ENCODE measurements at places on chromosomes 5 and 9. TPM values are rescaled to one million over a fixed set of nuclear protein-coding genes. Genes with fewer than 3 reads are reported as not detected.

OR1Q1 gene
- total RNA-seq = not detected

HAVCR2 gene
- total RNA-seq = 2.9 TPM

MSH3 gene
- 12.3 TPM for total RNA-seq

BHMT gene
- 957 TPM for total RNA-seq

DNA sequence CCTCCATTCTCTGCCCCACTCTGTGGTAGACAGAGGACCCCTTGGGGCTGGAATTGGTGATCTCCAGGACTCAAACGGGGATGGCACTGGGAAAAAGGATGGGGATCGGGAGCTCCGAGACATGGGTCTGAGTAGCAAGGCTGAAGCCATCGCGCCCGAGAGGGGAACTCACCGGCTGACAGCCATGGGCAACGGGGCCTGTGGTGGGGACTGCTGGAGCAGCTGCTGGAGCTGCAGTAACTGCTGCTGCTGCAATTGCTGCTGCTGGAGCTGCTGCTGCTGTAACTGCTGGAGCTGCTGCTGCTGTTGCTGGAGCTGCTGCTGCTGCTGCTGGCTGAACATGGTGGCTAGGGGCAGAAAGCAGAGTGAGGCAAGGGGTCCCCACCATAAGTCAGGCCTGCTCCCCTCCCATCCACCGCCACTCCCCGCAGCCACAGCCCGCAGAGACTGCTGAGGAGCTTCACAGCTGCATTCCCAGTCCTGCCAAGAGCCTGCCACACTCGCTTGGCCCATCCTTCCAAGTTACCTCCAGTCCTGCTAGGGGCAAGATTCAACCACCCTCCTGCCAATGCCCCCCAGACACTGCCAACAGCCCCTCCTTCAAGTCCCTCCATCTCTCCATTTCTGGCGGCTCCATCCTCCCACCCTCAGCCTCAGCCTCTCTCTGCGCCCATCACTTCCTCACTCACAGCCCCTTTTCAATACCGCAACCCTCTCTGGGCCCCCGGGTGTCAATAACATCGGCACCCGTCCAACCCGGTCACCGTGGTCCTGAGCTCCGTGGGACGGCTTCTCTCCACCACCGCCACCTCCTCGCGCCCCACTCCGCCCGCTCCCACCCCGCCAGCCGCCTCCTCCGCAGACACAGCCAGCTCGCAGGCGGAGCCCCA lies 611 bp downstream of the CIZ1 start:
- DNase-seq = peak; percentile 66

GRCh38 chr9:8346296-8346695 lies 546.7 kb upstream of the DMAC1 start:
- DNase-seq = no peak

GRCh38 chr9:114988962-114989599 lies 58.7 kb upstream of the TNFSF8 start:
- DNase-seq = no peak

DNA sequence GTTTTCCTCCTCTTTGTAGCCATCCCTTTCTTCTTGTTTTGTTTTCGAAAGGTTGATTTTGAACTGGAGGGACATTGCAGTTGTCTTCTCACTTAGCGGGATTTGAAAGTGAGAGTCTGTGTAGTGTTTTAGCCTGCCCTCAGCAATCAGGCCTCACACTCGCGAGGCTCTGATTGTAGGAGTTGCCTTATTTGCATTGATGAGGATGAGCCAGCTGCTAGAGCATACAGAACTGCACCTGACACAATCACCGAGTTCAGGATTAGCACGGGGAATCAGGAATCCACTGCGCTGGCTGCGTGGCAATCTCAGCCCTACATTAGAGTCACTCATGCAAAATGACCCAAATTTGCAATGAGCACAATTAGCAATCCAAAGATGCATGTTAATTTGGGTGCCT lies 122.5 kb upstream of the TMEM161B start:
- DNase-seq = no peak

DNA sequence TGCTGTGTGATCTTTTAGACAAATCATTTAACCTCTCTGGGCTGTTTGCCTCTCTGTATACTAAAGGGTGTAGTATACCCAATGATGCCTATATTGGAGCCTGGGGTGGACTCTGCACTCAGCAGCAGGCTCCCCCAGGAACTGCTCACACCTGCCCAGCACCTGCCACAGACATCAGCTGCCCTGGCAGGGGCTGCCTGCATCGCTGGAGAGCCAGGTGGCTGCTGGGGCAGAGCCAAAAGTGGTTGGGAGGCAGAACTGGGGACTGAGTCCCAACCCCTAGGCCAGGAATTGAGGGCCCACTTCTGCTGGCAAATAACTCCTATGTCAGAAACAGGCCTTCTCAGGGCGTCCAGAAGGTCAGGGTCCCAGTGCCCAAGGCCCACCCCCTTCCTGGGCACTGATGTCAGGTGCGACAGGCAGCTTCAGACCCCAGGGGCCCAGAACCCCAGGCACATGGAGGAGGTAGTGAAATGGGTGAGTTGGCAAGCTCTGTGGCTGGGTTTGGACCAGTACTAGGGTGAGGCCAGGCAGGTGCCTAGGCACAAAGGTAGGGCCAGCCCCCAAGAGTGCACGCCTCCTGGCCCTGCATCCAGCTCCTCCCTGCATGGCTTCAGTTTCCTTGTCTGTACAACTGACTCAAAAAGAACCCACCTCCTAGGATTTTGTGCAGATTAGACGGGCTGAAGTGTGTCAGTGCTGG lies 5.8 kb downstream of the UNC5A start:
- no peak for DNase-seq

DNA sequence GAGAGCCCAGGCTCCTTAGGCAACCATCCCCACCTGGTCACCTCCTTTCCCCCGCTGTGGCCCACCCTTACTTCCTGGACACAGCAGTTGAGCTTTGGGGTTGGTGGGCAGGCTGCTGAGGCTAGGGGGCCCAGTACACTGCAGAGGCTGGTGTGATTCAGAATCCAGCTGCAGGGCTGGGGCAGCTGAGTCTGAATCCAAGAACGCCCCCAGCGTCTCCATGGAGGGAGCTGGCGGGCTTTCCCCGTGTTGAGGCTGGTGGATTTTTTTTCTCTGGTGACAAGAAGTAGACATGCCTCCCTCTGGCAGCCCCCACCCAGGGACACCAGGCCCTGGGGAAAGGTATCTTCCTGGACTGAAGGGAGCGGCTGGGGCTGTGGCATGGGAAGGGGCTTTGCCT lies 104.8 kb downstream of the RXRA start:
- no peak for DNase-seq

All from left lobe of liver (tissue), 2 donors.